Non-pigmented ciliary epithelial cell (primary cell): ENCODE measurements at places on chromosomes 1 and 21.

GRCh38 chr1:37549341-37549740 is 4.8 kb downstream of the SNIP1 start:
- DNase-seq = no peak

GRCh38 chr1:45038661-45039364 is 26.8 kb downstream of the UROD start:
- DNase-seq = no peak

DNA sequence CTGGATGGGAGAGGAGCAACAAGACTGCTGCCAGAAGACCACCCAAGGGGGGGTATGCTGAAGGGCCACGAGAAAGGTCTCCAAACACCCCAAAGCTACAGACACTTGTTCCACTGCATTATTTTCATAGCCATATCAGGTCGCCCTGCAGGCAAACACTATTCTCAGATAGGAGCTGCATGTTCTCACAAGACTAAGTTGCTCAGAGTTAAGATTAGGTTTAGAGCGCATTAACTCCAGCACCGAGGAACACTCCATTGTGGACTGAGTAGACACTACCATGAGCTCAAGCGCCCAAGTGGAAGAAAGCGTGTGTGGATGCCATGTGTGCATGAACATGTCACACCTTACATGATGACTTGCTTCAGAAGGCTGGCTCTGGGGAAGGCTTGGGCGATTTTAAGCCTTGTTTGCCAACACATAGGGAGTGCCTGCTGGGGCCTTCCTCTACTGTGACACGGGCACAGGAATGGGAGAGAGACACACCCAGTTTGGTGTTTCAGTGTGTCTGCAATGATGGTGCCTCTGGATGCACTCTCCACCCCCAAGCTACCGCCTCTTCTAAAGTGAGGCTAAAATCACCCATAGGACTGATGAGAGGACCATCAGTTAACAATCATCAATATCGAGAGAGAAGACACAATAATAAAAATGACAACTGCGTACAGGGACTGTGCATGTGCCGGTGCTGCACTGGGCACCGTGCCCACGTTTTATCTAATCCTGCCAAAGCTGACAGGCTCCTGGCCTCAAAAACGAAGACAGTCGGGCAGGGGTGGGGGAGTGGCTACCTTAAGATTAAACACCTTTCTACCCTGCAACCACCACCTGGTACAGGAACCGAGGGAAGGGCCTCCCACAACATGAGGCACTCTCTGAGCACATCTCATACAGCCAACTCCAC is 34.9 kb downstream of the SSBP3 start:
- no peak for DNase-seq

- no peak for DNase-seq
Observed at GRCh38 chr1:208438112-208438699, 194.0 kb upstream of the PLXNA2 start.

DNA sequence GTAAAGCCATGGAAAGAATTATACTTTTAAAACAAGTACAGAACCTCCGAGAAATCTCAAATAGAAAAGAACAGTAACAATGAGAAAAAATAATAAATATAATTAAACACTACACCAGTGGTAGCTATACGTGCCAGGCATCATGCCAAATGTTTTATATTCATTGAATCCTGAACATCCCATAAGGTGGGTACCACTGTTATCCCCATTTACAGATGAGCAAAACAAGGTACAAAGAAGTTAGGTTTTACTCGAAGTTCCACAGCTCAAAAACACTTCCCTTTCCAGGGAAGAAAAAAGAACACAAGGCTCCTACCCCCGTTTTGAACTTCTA is 33.4 kb downstream of the JAK1 start:
- no peak for DNase-seq
